Placental epithelial cell (primary cell): ENCODE measurements at places on chromosomes 2 and 18. TPM values are rescaled to one million over a fixed set of nuclear protein-coding genes. Genes with fewer than 3 reads are reported as not detected.

Gene LIMS3
- 1.7 and 3.5 TPM in 2 replicates for total RNA-seq

Gene RELCH
- 24.7 and 31.9 TPM in 2 replicates for total RNA-seq

Gene SFT2D3
- 9.0 and 13.1 TPM in 2 replicates for total RNA-seq

Gene CYP27A1
- total RNA-seq: 1.1 and 2.4 TPM in 2 replicates

Gene C1QL2
- not detected in 2 replicates for total RNA-seq

Gene EPHA4
- 11.0 and 20.6 TPM in 2 replicates for total RNA-seq

Gene KCNJ3
- total RNA-seq: not detected in 2 replicates

Gene MALL
- 1.2 and 2.9 TPM in 2 replicates for total RNA-seq

Gene UGT1A10
- total RNA-seq: not detected in 2 replicates

Gene CLEC4F
- not detected in 2 replicates for total RNA-seq

Gene LINC00305
- total RNA-seq: not detected in 2 replicates

Gene TEKT4
- total RNA-seq: not detected in 2 replicates

Gene TMEFF2
- not detected in 2 replicates for total RNA-seq

Gene UBR3
- 31.0 and 31.7 TPM in 2 replicates for total RNA-seq

Gene CCDC74B
- 2.0 and 4.7 TPM in 2 replicates for total RNA-seq

Gene C2orf72
- under 0.01 and 0.11 TPM in 2 replicates for total RNA-seq

Gene ANKRD23
- 2.4 and 5.5 TPM in 2 replicates for total RNA-seq

Gene ARHGEF4
- total RNA-seq: 4.7 and 5.9 TPM in 2 replicates

Gene ABCG5
- not detected in 2 replicates for total RNA-seq

Gene LCT
- under 0.01 TPM in 1 of 2 replicates, not detected in the other for total RNA-seq

Gene CFLAR
- total RNA-seq: 105 and 153 TPM in 2 replicates

Gene FSHR
- total RNA-seq: 0.39 TPM in 1 of 2 replicates, not detected in the other

Gene C1GALT1C1L
- 1.2 and 1.3 TPM in 2 replicates for total RNA-seq

Gene DAW1
- 12.6 and 17.2 TPM in 2 replicates for total RNA-seq

Gene CTIF
- 102 and 170 TPM in 2 replicates for total RNA-seq

Gene DTNA
- total RNA-seq: 0.11 and 0.39 TPM in 2 replicates

Gene NOL4
- 0.65 and 4.3 TPM in 2 replicates for total RNA-seq

Gene COLEC11
- total RNA-seq: 0.39 TPM in 1 of 2 replicates, not detected in the other

Gene STPG4
- total RNA-seq: 1.2 and 2.9 TPM in 2 replicates
